ENCODE measurements at places on chromosomes 6 and 20.

- DNase-seq, result no peak
Observed at GRCh38 chr20:58918621-58919020, 62.4 kb upstream of the NELFCD start.

DNA sequence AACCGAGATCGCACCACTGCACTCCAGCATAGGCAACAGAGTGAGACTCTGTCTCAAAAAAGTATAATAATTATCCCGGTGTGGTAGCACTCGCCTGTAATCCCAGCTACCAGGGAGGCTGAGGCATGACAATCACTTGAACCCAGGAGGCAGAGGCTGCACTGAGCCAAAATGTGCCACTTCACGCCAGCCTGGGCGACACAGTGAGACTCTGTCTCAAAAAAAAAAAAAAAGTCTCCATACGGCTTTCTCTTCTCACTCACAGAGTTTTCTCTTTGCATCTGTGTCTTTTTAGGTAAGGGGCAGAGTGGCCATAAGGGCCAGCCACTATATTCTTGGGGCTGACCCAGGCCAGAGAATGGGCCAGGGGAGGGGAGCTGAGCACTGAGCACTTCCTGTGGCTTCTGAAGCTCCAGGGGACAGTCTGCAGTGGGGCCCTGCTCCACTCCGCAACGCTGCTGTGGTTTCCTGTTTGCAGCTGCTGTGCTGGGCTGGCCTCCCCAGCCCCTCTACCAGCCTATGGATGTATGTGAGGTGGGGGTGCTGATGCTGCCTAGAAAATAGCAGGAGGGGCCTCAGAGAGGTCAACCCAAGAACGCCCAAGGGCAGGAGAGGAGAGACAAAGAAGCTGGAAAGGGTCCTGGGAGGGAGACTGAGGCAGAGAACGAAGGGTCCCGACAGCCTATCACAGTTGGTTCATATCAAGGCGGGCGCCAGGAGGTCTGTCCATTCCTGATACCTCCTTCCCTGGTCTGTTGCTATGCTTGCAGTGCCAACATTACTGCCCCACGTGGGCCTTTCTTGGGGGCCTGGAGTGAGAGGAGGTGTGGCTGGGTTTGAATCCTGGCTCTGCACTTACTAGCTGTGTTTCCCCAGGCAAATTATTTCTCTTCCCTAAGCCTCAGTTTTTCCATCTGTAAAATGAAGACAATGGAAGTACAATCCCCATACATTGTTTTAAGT lies 16.0 kb downstream of the SLA2 start:
- no peak for DNase-seq

GRCh38 chr6:84428300-84428907 lies 201.0 kb upstream of the CEP162 start:
- peak; percentile 71 for DNase-seq

GRCh38 chr20:3661814-3662665 lies 1.2 kb downstream of the GFRA4 start:
- no peak for DNase-seq

DNA sequence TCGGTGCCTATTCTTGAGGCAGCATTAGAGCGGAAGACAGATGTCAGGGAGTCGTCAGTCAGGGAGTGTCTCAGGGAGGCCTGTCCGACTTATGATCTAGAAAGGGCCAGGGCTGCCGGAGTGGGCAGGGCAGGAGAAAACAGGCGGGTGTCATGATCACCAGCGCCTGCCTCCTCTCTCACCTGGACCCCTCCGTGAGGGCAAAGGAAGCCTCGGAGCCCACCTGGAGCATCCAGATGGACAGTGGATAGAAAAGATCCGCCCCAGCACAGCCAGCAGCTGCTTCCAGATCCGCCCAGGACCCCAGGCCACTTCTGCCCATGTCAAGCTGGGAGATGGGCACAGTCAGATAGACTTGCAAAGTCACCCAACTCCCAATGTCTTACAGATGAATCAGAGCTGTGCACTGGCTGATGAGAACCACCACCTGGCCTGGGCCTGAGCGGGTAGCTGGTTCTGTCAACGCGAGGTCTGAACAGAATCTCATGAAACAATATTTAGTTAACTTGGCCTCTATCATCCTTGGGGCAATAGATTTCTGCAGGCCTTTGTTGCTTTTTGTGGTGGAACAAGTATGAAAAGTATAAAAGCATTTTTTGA lies 22.2 kb downstream of the PSMG4 start:
- DNase-seq, result peak; percentile 11

GRCh38 chr6:160919723-160920440 lies 71.7 kb upstream of the MAP3K4 start:
- peak; percentile 81 for DNase-seq

GRCh38 chr6:34383656-34384320 lies 8.7 kb downstream of the NUDT3 start:
- DNase-seq, result no peak

- DNase-seq, result no peak
Observed at GRCh38 chr6:140790109-140790508, 1342.6 kb upstream of the GJE1 start.

- no peak for DNase-seq
Observed at GRCh38 chr6:20483887-20484497, 50.3 kb upstream of the CDKAL1 start.

DNA sequence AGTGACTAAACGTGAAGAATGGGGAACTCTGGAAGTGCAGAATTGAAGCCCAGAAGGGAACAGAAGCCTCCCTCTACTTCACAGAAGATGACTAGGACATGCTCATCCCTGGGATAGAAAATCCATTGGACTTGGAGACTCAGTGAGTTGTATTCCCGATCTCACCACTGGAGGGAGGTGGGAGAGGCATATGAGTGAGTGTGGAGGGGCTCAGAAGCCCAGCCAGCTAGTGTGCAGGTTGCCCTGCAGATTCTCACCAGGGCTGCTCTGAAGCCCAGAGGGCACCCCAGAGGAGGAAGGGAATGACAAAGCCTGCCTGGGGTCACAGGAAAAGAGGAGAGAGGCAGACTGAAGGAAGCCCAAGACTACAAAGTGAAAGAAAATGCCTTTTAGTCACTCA lies 42.1 kb upstream of the HLA-E start:
- DNase-seq, result peak; percentile 67

DNA sequence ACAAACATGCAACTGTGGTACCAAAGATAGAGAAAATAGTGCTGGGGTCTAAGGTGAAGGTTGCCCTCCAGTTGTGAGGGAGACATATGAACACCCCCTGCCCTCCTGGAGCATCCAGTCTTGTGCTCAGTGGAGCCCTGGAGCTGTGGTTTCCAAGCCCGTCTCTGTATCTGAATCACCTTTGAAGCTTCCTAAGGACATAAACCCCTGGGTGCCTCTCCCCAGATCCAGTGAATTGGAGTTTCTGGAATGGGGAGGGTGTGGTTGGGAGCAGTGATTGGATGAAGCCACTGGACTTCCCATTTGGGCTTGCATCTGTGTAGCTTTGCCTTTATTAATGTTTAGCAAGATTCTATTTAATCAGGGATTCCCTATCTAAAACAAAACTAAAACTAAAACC lies 22.4 kb upstream of the E2F3 start:
- DNase-seq, result no peak

DNA sequence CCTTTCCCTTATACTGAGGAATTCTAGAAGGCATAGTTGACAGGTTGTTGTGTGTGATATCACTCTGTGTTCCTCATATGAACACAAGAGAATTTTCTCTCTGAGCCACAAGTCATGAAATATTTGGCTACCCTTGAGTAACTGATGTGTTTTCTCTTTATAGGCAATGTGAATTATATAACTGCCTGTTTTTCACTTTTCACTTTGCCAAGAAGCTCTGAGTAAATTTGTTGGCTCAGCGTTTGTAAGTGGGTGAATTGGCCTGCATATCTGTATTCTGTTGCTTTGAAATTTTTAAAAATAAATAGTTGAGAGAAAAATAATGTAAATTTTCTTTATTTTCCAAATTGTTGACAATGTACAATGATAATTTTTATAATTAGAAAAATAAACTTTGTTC lies 5.2 kb upstream of the BTBD9 start:
- DNase-seq, result no peak

DNA sequence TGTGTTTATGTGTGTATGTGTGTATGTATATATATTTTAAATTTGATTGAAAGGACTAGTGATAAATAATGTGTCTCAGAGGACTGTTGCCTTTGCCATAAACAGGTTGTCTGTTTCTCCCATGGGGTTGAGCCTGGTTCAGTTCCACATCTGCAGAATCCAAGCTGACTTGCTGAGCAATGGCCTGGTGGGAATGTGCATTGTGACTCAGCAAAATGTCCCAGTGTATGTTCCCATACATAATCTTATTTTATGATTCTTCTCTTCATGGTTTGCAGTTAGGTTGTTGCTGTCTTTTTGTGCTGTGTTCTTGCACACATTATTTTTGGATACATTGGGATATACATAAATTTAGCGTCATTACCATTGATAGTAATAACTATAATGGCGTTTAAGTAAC lies 115.6 kb upstream of the SLC24A3 start:
- DNase-seq, result no peak

DNA sequence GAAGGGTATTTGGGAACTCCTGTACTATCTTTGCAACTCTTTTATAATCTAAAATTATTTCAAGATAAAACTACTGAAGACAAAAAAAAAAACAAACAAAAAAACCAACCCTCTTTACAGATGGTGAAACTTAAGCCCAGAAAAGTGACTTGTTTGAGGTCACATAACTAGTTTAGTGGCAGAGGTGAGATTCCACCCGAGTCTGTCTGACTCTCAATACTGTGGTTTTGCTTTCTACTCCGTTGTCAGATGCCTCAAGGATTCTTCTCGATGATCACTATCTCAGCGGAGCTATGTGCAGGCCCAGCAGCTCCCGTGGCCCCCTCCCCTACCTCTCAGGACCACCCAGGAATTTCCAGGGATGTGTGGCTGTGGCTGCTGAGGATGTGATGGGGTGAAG lies 36.1 kb upstream of the KCNB1 start:
- no peak for DNase-seq

- DNase-seq, result no peak
Observed at GRCh38 chr6:134165561-134166201, 113.3 kb upstream of the SLC2A12 start.

DNA sequence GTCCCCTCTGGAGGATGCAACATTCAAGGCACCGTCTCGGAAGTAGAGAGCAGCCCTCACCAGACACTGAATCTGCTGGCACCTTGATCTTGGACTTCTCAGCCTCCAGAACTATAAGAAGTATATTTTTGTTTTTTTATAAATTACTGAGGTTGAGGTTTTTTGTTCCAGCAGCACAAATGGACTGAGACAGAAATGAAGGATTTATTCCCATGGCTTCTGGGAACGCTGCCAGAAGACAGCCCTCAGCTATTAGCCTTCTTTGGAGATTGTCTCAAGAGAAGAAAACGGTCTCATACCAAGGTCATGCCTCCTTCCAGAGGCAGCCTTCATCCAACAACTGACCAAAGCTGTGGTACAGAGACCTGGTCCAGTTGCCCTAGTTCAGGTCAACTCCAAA lies 85.4 kb downstream of the CHMP4B start:
- no peak for DNase-seq

DNA sequence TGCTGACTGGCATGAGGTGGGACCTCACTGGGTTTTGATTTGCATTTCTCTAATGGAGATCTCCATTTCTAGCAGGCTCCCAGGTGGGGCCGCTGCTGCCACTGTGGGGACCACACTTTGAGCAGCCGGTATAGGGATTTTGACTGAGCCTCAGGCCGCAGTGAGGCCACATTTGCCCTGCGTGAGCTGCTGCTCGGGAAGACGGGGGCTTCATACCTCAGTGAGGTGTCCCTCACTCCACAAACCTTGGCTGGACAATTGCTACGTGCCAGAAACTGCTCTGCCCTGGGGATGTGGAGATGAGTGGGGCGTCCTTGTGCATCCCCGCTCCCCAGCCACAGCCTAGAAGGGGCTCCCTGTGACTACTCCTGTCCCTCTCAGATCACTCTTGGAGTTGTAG lies 134.3 kb downstream of the ANKRD60 start:
- DNase-seq, result no peak

- DNase-seq, result peak; percentile 63
Observed at GRCh38 chr6:138287144-138287955, 69.1 kb upstream of the PBOV1 start.

- peak; percentile 65 for DNase-seq
Observed at GRCh38 chr6:17877196-17877894, 110.1 kb downstream of the KIF13A start.

DNA sequence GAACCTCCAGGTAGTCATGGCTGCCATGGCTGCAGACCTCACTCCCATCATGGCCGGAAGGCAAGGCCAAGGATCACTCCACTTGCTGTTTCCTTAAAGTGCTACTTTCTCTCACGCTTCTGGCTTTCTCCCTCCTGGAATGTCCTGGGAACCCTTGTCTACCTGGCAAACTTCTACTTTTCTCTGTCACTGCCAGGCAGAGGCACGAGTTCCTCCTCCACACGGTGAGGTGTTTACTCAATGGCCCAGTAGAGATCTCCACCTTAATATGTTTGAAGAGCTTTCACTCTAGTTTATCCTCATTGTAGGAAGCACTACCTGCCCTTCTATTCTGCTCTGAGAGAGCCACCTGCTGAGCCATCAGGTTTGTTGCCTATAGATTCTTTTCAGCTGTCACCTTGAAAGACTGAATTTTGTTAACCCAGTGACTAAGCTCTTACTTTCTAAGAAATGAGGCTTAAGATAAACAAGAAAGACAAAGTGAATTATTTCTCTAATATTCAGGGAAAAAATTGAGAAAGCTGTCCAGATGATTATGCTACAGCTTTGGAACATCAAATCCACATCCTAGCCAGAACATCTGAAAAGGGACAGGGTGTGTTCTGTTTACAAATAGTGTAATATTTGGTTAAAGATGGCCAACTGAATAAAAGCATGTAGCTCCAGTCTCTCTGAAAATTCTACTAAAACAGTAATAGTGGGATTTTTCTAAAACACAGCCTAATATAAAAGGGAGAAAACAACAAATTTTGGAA lies 54.9 kb downstream of the PLAGL1 start:
- no peak for DNase-seq

DNA sequence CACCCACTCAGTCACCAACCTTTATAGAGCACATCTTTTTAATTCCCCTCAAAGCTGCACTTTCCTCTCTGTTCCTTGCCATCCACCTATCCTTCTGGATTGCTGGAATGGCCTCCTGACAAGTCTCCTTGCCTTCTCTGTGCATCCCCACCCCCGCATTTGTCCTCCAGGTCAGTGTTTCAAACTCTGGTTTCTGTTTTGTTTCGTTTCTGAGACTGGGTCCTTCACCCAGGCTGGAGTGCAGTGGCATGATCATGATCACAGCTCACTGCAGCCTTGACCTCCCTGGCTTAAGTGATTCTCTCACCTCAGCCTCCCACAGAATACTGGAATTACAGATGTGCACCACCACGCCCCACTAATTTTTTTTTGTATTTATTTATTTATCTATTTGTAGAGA lies 96.2 kb downstream of the PLCB1 start:
- DNase-seq, result no peak

DNA sequence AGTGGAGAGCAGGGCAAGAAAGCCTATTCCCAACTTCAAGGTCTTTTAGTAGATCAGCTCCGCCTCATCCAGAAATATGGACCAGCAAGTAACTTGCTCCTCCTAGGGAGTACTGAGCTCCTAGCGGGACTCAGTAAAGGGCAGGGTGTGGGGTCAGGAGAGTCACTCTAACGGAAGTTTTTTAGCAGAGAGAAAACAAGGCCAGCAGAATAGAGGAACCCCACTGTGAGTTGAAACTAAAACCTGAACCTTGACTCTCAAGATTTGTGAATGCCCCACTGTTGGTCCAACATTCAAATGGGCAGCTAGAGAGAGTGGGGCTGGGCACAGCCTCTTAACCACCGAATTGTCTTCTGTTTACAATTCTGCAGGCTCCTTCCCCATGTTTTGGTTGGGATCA lies 244.8 kb downstream of the FARS2 start:
- DNase-seq, result no peak

GRCh38 chr6:75386050-75386770 lies 101.6 kb upstream of the TMEM30A start:
- no peak for DNase-seq

- no peak for DNase-seq
Observed at GRCh38 chr6:53910834-53911233, 116.0 kb downstream of the LRRC1 start.

Data from PC-3 (cell line).